ENCODE measurements at places on chromosomes 1 and 21. TPM values are rescaled to one million over a fixed set of nuclear protein-coding genes. Genes with fewer than 3 reads are reported as not detected.

GRCh38 chr1:235409042-235409820 lies 42.0 kb downstream of the TBCE start:
- DNase-seq, result no peak

PLPP3 gene
- total RNA-seq, result 28.1 TPM

DNA sequence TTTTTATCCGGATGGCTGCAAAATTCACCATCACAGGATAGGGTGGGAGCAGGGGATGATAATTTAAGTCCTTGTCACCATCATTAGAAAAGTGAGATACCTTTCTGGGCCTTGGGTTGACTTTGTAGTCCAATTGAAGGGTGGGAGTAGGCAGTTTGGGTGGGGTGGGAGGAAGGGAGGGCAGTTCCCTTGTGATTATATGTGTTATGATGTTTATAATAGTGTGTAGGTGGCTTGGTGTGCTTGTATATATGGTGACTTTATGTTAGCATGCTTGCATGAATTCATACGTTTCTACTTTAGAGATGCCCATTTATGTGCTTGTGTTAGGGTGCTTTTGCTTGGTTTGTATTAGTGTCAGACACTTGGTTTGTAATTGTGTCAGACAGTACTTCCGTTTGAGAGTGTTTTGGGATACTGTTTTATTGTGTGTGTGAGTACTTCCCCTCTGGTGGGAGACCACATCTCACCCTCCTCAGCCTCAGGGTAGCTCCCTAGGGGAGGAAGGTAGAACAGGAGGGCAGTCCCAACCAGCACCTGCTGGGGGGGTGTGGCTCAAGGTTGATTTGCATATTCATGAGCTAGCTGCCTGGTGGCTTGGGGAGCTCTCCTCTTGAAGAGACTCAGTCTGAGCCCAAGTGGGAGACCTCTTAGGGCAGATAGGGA lies 6.3 kb upstream of the POU3F1 start:
- DNase-seq, result no peak

KLHDC7A gene
- total RNA-seq, result under 0.01 TPM

BSND gene
- total RNA-seq, result not detected

GRCh38 chr1:25772164-25772563 lies 27.8 kb upstream of the SELENON start:
- DNase-seq, result no peak

GRCh38 chr1:60415696-60416095 lies 342.1 kb upstream of the C1orf87 start:
- DNase-seq, result no peak

KCNN3 gene
- total RNA-seq, result 2.4 TPM

- no peak for DNase-seq
These were observed 11.2 kb downstream of the EPHA10 start for GRCh38 chr1:37753473-37754321.

DNA sequence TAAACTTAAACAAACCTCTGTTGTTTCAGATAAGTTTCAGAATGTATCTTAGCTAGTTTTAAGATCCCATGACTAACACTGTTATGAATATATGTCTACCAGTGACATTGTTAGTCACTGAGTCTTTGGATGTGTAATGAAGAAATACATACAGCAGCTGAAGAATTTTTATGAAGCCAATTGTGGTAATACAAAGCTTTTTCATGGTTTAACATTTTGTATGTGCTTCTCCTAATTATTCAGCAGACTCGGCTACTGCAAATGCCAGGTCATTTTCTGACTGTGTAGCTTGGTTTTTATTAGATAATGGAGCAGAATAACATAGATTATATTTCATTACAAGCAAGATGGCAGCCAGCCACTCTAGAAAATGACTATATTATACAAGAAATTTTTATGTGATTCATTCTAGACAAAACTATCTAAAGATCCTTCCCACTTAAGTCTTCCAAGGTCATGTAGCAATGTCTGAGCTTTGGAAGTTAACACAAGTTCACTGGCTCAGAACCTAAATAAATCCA lies 147.8 kb downstream of the TNFSF18 start:
- no peak for DNase-seq

GRCh38 chr21:45990741-45991605 lies 9.4 kb downstream of the COL6A1 start:
- no peak for DNase-seq

SH2D5 gene
- 1.6 TPM for total RNA-seq

IL10 gene
- total RNA-seq, result 0.41 TPM

FCGR2B gene
- total RNA-seq, result 0.41 TPM

C1orf146 gene
- not detected for total RNA-seq

IVNS1ABP gene
- 182 TPM for total RNA-seq

DNA sequence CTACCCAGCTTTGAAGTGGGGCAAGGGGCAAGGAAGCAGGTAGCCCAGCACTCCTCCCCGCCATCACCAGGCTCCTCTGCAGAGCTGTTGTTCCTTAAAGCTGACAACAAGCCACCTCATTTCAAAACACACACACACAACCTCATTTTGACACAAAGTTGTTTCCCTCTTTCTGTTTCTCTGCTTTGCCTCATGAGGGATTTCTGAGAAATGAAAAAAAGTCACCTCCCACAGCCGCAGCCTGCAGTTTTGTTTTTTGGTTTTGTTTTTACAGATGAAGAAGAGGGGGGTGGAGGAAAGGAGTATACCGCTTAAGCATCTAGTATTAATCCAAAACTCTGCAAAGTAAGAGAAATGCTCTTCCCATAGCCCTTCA lies 12.1 kb downstream of the MCL1 start:
- DNase-seq, result no peak

PROK1 gene
- not detected for total RNA-seq

All from frontal cortex (tissue), 4 donors.